ENCODE measurements at places on chromosomes 1 and 21.

DNA sequence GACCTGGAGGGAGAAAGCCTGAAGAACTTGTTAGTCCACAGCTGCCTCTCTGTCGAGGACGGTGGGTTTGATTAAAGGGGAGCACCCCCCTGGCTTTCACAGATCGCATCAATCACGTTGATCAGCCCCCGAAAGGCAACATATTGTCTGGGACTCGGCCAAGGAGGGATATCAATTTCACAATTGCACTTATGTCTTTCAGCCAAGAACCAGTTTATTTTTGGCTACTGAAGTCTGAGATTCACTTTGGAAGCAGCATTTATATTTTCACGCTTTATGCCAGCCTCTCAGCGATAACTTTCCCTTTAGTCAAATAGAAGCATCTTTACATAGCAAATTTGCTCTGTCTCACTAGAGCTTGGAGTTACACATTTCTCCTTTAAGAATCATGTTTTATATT is 253.2 kb upstream of the RRP15 start:
- no peak for DNase-seq

- DNase-seq: no peak
Measured at GRCh38 chr1:85091671-85092280, 43.5 kb upstream of the MCOLN3 start.

GRCh38 chr1:17671314-17671705 is 83.8 kb upstream of the ACTL8 start:
- no peak for DNase-seq

DNA sequence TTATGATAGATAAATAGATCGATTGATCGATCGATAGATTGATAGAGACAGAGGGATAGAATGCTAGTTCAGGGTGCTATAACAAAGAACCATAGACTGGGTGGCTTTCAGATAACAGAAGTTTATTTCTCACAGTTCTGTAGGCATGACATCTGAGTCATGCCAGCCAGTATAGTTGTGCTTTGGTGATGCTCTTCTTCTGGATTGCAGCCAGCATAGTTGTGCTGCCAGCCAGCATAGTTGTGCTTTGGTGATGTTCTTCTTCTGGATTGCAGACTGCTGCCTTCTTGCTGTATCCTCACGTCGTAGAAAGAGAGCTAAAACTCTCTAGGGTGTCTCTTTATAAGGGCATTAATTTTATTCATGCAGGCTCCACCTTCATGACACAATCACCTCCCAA is 860.8 kb downstream of the BRINP3 start:
- no peak for DNase-seq

GRCh38 chr1:98707556-98707955 is 46.0 kb downstream of the SNX7 start:
- no peak for DNase-seq

GRCh38 chr1:24406788-24407187 is 6.8 kb downstream of the STPG1 start:
- no peak for DNase-seq

DNA sequence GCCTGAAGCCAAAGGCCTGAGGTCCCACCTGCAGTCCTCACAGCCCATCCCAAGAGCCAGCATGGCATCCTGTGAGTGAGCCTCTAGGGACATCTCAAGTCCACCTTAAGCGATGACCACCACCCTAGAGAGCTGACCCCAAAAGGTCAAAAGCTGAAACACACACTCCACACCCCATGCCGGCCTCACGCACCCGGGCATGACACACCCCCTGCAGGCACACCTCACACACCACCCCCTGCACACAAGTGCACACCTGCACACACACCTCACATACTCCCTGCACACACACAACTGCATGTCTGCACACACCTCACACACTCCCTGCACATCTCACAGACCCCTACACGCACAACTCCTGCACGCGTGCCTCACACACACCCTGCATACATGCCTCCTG is 118.7 kb downstream of the NPHP4 start:
- no peak for DNase-seq

- DNase-seq: no peak
Measured at GRCh38 chr1:227901239-227901905, 46.4 kb downstream of the WNT9A start.

DNA sequence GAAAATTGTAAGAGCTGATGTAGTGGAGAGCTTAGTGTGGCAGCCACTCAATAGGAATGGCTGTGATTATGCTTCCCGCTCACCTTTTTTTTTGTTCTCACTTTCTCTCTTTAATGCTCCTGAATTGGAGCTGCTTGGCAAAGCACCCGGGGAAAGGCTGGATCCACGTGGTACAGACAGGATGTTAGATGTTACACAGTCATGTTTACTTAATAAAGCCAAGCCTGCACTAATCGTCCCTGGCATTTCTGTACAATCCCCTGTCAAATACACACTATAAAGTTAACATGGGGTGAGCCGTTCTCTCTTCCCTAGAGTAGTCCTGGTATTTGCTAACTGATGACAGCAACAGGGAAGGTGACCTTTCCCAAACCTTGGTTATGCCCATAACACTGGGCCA is 187.8 kb downstream of the ZSCAN20 start:
- no peak for DNase-seq

DNA sequence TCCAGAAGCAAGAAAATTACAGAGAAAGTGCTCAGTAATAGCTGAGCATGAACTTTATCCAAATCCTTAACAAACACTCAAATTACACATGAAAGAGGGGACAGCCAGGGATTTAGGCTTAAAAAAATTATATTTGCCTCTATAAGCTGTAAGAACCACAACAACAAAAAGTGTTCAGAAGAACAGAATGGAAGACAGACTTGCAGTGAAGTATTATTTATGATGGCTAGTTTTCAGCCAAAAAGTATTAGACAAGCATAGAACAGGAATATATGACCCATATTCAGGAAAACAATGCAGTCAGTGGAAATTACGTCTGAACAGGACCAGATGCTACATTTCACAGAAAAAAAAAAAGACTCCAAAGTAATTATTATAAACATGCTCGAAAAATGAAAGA is 1246.3 kb downstream of the NCAM2 start:
- DNase-seq: no peak

- no peak for DNase-seq
Measured at GRCh38 chr1:6091823-6092109, 46.1 kb downstream of the KCNAB2 start.

DNA sequence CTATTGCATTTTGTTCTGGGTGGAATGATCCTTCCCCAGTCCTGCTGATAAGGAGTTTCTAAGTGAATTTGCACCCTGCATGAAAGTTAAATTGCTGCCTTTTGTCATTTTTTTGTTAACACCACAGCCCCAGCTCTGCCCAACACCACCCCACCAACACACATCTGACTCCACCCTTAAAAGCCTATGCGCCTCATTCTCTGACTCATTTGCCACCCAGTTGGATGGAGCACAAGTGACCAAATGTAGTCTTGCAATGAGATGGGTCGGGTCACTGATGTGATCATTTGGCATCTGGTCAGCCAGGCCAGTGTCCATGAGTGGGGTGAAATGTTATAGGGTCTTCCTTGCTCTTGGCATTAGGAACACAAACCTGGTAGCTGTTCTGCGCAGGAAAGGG is 256.8 kb downstream of the KAZN start:
- no peak for DNase-seq

- DNase-seq: no peak
Measured at GRCh38 chr1:217133958-217134856, 411.0 kb upstream of the ESRRG start.

- DNase-seq: no peak
Measured at GRCh38 chr21:25901330-25901979, 166.7 kb downstream of the GABPA start.

GRCh38 chr1:18724801-18725200 is 94.2 kb downstream of the PAX7 start:
- DNase-seq: no peak

GRCh38 chr1:209109001-209109785 is 474.3 kb upstream of the CAMK1G start:
- DNase-seq: no peak

GRCh38 chr1:94322696-94323095 is 85.3 kb upstream of the ARHGAP29 start:
- no peak for DNase-seq

GRCh38 chr1:81327743-81328142 is 473.0 kb upstream of the ADGRL2 start:
- DNase-seq: no peak

GRCh38 chr21:36582271-36582670 is 102.3 kb upstream of the CLDN14 start:
- DNase-seq: no peak

- no peak for DNase-seq
Measured at GRCh38 chr1:72911656-72912055, 629.3 kb upstream of the NEGR1 start.

DNA sequence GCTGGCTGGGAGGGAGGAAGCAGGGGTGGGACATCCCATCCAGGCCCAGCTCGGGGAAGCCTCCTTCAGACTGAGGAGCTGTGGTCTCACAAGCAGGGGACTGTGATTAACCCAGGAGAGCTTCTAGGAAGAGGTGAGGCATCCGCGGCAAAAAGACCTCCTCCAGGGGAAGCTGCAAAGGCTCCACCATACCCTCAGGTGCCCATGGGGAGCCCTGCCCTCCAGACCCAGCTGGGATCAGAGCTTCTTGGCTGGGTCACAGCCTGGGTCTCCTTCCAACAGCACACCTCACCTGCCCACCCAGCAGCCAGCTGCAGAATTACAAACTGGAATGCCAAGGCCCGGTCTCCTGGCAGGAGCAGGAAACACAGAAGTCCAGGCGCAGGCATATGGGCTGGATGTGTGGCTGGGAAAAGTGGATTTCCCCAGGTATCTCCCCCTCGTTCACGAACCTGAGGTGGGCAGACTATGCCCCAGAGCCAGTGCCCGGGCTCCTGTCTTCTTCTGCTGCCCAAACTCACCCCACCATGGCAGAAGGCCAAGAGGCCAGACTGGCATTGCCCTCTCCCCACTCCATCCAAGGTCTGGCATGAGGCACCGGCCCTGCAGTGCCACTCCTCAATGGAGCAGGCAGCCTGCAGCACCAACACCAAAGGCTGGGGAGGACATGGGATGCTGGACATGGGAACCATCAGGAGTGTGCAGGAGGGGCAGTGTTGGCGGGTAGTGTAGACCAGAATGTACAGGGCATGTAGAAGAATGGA is 15.4 kb upstream of the ARF1 start:
- peak; percentile 8 for DNase-seq

GRCh38 chr1:34278211-34278610 is 101.5 kb downstream of the C1orf94 start:
- DNase-seq: no peak

DNA sequence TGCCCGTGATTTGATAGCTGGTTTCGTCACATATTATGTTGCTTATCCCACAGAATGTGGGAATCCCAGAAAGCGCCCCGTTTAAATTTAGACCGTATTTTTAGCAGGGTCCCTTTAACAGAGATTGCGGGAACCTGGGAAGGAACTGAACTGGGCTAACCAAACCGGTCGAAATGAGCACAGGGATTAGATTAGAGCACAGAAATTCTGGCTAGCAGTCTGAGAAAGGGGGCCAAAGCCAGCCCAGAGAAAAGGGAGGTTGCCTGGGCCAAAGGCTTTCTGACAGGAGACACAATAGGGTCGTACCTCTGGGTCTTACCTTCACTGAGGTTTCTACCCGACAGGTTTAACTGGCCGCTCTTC is 327 bp downstream of the LRRC40 start:
- DNase-seq: no peak

GRCh38 chr1:42450061-42450460 is 5.8 kb downstream of the ZMYND12 start:
- no peak for DNase-seq

GRCh38 chr21:37294679-37295078 is 27.5 kb upstream of the VPS26C start:
- DNase-seq: no peak

GRCh38 chr1:5333291-5333690 is 658.9 kb downstream of the NPHP4 start:
- DNase-seq: no peak

DNA sequence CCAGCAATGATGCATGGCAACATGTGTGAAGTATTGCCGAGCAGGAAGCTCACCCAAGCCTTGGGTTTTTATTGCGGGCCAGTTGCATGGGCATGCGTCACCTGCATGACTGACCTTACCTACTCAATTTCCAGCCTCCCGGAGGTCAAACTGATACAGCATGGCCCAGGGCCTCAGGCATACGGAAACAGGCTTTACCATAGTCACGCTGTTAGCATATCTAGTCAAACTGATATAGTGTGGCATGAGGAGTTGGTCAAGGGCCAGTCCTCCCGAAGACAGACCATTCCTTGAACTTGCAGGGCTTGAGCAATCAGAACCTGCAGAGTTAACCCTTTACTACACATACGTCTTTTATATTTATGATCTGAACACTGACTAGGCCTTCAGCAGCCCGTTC is 6.4 kb upstream of the DUSP12 start:
- DNase-seq: no peak

GRCh38 chr1:59290193-59290949 is 6.5 kb upstream of the FGGY start:
- DNase-seq: peak; percentile 47

- DNase-seq: no peak
Measured at GRCh38 chr1:112388436-112388835, 7.6 kb upstream of the CTTNBP2NL start.

GRCh38 chr1:205593967-205594366 is 37.8 kb downstream of the ELK4 start:
- no peak for DNase-seq

DNA sequence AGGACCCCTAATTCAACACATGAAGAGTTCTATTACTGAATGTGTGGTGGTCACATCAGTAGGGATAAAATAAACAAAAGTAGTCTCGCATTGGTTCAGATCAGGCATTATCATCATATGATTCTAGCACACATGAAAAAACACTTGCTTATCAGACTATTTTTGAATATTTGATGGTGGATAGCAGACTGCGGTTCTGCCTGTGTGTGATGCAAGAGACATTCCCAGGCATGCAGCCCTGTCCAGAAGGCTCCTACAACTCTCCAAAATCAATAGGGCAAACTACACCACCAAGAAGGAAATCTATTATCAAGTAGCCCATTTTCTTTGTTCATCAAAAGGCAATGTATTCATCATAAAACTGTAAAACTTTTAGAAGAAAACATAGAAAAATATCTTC is 304.7 kb downstream of the DUSP10 start:
- no peak for DNase-seq

DNA sequence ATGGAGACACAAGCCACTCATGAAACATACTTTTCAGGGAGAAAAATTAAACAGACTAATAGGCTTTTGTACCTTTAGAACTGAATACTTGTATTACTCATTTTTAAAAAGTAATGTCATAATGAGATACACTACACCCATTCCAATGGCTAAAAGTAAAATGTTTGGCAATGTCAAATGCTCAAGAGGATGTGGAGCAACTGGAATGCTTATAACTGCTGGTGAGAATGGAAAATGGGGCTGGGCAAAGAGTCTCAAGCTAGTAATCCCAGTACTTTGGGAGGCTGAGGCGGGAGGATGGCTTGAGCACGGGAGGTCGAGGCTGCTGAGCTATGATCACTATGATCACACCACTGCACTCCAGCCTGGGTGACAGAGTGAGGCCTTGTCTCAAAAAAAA is 86.3 kb downstream of the NKAIN1 start:
- DNase-seq: no peak

Measured in B cell (primary cell).